ENCODE measurements at places on chromosomes 16 and 17. TPM values are rescaled to one million over a fixed set of nuclear protein-coding genes. Genes with fewer than 3 reads are reported as not detected.

ZG16B gene
- not detected for total RNA-seq

UBALD1 gene
- total RNA-seq, result 15.9 TPM

MYO1C gene
- 321 TPM for total RNA-seq

RND2 gene
- total RNA-seq, result 4.5 TPM

C16orf46 gene
- total RNA-seq, result 3.9 TPM
